CD4-positive, alpha-beta T cell treated with Interferon gamma for 1 hour (primary cell): ENCODE measurements at places on chromosomes 6 and 20.

DNA sequence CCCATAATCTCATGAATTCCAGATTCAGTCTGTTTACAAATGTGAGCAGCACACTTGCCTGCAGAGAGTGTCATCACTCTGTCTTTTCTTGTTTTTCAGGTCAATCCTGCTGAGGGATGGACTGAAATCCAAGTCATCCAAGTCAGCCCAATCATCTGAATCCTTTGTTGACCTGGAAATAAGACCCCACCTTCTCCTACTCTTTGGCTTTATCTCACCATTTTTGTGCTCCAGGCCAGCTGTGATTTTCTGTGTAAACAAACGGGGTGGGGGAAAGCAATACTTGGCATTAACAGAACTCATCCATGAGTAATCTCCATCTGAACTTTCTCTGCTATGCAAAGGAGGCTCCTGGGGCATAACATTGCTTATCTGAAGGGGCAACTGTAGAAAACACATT is 16.9 kb upstream of the GSTA4 start:
- DNase-seq = no peak

DNA sequence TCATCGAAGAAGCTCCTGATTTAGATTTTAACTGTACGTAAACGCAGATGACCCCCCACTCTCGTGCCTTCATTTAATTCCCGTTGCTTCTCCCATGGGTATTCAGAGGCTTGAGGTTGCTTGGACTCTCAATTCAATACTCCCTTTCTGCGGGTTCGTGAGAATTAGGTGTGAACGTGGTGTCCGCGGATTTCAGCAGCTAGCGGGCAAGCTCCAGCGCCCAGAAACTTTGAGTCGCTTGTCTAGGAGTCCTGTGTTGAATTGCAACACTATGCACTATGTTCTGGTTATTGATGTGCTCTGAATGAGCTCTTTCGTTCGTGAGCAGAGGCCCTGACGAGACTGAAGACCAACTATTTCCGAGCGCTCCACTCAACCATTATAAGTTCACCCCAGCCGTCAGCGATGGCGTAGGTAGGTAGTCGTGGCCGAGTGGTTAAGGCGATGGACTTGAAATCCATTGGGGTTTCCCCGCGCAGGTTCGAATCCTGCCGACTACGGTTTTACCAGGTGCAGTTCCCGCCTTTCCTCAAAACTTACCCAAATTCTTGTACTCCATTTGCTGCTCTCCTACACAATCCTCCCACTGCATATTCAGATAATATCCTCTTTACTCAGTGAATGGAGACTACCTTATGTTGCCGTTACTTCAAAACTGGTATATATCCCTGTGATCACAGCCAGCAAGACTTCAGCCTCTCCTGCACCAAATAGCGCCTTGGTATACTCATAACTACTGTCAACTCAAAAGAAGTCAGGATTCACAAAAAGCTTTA is 72.6 kb upstream of the ZNF184 start:
- no peak for DNase-seq

- DNase-seq = no peak
These were observed 40.9 kb upstream of the NNAT start for GRCh38 chr20:37479925-37480691.

DNA sequence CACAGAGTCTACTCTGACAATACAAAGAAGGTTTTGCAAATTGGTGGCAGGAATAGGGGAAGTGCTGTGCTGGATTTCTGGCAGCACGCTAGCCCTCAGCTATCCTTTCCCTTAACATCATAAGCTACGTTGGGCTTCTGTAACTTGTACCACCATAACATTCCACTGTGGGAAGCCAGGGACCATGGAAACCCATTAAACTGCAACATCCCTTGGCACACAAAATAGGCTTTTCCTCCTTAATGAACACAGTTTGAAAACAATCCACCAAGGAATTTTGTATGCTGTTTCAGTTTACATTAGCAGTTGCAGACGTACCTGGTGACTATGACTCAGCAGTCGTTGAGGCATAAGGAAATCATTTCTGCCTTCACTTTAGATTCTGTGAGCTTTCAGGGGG is 203.9 kb upstream of the RAB32 start:
- DNase-seq = no peak

DNA sequence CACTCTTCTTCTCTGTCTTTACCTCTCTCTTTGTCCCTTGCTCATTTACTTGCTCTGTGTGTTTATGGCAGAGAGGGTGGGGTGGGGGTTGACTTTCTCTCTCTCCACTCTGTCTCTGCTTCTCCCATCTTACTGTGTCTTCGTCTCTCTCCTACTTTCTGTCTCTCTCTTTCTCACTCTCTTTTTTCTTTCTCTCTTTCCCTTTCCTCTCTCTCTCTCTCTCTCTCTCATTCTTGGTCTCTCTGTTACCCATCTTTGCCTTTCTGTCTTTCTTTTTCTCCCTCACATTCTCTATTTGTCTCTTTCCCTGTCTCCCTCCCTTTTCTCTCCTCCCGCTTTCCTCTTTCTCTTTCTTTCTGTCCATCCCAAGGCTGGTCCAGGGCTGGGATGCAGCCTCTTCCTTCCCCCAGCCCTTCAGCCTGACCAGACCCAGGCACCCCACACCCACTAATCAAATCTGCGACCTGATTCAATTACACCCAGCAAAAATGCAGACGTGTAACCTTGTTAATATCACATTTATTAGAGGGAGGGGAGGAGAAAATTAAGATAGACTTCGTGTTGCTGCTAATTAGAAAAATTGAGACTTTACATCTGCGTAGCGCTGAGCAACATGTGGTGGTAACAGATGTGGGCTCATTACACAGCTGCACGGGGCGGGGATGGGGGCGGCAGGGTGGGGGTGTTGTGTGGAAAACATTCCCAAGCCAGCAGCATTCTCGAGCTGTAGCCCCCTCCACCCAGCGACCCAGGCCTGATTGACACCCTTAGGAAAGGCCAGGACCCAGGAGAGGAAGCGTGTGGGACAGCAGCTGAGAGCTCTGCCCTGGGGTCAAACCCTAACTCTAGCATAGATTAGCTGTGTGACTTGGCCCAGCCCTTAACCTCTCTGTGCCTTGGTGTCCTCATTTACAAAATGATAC is 124.9 kb upstream of the MAFB start:
- no peak for DNase-seq

- no peak for DNase-seq
These were observed 51.8 kb downstream of the SCAND1 start for GRCh38 chr20:35902545-35902941.

DNA sequence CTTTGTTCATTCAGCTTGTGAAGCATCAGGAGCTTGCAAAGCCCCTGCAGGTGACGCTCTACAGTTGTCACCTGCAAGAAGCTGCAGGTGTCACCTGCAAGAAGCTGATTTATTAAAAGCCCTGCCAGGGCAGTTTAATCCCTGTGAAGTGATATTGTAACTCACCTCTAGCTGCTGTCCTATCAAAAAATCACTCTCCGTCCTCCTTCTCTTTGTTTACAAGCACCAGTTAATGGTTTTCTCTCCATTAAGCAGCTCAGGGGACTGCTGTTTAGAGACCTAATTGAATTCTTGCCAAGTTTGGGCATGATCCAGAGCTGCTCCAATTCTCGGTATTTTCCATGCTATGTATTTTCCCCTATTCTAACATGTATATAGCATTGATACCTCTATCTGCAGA is 345.9 kb downstream of the ARHGAP18 start:
- DNase-seq = no peak

DNA sequence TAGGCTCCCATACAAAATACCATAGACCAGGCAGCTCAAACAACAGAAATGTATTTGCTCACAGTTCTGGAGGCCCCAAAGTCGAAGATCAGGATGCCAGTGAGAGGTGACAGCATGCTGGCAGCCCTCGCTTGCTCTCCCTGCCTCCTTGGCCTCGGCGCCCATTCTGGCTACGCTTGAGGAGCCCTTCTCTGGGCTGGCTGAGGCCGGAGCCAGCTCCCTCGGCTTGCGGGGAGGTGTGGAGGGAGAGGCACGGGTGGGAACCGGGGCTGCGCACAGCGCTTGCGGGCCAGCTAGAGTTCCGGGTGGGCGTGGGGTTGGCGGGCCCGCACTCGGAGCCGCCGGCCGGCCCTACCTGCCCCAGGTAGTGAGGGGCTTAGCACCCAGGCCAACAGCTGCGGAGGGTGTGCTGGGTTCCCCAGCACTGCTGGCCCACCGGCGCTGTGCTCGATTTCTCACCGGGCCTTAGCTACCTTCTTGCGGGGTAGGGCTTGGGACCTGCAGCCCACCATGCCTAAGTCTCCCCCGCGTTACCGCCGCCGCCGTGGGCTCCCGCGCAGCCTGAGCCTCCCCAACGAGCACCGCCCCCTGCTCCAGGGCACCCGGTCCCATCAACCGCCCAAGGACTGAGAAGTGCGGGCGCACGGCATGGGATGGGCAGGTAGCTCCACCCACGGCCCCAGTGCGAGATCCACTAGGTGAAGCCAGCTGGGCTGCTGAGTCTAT is 32.6 kb upstream of the SERPINB9 start:
- no peak for DNase-seq

DNA sequence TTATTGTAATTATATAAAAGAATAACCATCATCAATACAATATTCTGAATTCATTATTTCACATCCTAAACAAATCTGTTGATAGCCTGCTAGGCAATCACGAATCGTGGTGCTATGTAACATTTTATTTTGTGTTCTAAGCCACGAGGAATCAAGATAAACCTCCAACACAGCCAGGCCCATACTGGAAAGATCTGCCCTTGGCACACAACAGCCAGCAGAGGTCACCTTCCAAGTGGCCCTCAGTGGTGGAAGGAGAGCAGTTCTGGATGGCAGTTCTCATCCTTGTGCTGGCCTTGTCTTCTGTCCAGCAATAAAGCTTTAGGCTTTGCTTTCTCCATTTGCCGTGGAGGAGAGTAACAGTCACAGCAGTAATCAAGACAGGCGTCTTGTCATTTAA is 13.2 kb downstream of the ZNF831 start:
- DNase-seq = no peak

DNA sequence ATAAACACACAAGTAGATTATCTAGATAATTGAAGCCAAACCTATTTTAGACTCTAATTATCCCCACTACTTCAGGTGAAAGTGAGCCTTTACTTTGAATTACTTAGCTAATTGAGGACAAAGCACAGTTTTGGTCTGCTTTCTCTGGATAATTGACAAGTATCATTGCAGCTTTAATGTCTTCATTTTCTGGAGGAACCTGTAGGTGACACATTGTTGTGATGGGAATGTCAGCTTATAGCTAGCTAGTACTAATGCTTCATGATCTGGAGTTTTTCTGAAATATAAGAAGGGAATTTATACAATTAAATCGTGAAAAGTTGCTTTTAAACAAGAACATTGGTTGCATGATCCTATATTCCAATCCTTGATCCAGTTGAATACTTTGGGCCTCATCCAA is 319.3 kb upstream of the CITED2 start:
- no peak for DNase-seq

GRCh38 chr20:49580813-49581174 is 12.9 kb upstream of the PTGIS start:
- no peak for DNase-seq

- no peak for DNase-seq
These were observed 37.1 kb upstream of the YWHAB start for GRCh38 chr20:44848254-44849015.

DNA sequence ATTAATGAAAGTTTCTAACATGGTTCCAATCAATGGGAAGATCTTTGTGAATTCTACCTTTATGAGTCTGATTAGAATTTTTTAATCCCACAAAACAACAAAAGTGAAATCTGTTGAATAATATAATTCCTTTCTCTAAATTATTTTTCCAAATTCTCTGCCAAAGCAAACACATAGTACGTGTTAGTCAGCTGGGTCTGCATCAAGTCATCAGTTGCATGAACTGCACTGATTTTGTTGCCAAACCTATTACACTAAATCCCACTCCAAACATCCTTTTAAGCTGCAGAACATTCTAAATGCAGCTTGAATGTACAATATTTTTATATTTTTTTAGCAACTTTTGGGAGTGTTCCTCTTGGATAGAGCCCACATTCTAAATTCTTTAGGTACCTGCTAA is 199.0 kb upstream of the HSF2 start:
- DNase-seq = no peak

- no peak for DNase-seq
These were observed 64.4 kb upstream of the DUSP22 start for GRCh38 chr6:227812-228338.

- no peak for DNase-seq
These were observed 32.9 kb upstream of the EYA4 start for GRCh38 chr6:133208183-133208755.

- DNase-seq = no peak
These were observed 221.2 kb upstream of the QKI start for GRCh38 chr6:163193326-163193725.

- no peak for DNase-seq
These were observed 56.2 kb upstream of the NHSL1 start for GRCh38 chr6:138555421-138555988.

DNA sequence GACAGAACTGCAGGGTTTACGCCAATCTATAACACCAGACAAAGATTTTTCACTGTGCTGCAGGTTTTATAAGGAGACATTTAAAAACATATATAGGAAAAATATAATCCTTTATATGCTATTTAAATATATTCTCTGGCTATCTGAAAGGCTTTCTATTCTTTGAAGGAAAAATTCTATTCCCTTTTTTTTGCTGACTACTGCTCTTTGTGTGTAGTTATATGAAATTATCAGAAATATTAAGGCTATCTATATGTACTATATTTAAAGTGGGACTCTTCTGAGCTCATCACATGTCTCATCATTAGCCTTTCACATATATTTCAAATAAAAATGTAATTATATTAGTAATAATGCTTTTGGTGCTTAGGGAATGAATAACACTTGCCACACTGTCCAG is 930.7 kb downstream of the EYS start:
- DNase-seq = no peak

- DNase-seq = no peak
These were observed 68.5 kb downstream of the SH3BGRL2 start for GRCh38 chr6:79699606-79700005.

- DNase-seq = no peak
These were observed 19.1 kb downstream of the B4GALT5 start for GRCh38 chr20:49694450-49695071.

DNA sequence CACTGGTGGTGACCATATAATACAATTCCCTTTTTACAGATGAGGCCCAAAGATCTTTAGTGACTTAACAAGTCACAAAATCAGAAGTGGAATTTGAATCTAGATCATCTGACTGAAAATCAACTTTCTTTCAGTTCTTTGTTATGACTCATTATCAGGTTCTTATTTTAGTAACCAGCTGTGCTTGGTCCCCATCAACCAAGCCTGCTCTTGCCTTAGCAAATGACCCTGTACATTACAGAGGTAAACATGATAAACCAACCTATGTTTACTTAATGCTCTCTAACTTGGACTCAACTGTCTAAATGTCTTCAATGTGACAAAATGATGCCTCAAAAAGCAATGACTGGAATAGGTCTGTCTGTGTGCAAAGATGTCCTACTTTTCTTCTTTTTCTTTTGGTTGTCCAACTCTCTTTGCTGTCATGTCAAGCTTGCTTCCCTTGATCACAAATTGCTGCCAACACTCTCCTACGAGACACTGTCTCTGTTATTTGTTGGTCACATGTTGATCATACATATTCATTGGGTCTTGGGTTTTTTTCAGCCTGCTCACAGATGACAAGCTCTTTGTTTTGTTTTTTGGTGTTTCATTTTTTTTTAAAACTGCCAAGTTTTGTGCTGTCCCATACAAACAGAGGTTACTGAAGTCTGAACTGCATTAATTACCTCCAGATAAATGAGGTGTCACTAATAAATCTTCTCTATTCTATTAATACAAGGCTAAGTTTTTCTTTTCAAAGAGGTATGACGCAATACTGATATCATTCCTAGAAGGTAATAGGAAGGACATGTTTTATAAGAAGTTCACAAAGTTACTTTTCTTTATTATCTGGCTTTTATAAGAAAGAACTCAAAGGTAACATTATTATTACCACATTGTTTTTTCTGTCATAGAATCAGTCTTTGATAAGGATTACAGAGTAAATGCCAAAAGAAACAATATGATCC is 62.2 kb upstream of the PLN start:
- no peak for DNase-seq

GRCh38 chr6:111686249-111686931 is 80.7 kb upstream of the TRAF3IP2 start:
- DNase-seq = no peak
